Muscle of arm (tissue), 14 donors: ENCODE measurements at places on chromosomes 2 and 18. TPM values are rescaled to one million over a fixed set of nuclear protein-coding genes. Genes with fewer than 3 reads are reported as not detected.

The CROCC2 gene
- 0.30 TPM for polyA plus RNA-seq

DNA sequence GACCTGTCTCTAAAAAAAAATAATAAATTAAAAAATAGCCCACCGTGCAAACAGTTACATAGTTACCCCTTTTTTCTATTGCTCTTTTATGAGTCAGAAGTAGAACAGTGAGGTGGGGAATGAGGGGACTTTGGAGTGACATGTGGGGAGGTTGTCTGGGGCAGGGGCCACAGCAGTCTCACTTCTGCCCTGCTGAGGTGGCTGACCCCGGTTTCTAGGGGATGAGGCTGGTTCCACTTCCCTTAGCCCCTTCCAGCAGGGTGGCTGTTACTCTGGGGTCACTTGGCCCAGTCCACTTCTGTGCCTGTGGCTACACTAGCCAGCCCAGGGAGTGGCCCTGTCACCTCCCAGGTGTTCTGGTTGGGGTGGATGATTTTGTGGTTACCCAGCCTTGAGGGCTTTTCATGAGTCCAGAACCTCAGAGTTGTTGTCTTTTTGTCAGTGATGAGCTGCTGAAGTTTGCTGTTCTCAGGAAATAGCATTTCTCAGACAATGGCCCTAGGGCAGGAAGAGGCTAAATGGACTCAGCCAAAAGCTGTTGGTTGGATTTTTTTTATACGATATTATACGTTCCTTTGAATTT, 28.0 kb upstream of the SCLY start:
- no peak for DNase-seq

The COLEC12 gene
- polyA plus RNA-seq = not detected

DNA sequence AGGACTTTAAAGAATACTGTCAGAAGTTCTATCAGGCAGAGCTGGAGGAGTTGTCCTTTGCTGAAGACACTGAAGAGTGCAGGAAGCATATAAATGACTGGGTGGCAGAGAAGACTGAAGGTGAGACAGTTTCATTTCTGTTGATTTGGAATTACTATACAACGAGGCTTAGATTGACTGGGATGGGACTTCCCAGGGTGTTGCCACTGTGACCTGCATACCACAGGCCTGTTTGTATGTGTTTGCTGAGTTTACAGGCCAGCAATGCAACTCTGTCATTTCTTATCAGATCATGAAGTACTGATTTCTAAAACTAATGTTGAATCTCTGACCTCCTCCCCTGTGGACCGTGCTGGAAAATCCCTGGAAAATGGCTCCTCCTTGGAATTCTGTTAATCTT, 11.8 kb downstream of the SERPINB8 start:
- no peak for DNase-seq

The INHA gene
- polyA plus RNA-seq = 1.0 TPM
